ENCODE measurements at places on chromosomes 7 and 10.

- DNase-seq: no peak
Measured at GRCh38 chr10:14438057-14438456, 107.3 kb upstream of the FRMD4A start.

DNA sequence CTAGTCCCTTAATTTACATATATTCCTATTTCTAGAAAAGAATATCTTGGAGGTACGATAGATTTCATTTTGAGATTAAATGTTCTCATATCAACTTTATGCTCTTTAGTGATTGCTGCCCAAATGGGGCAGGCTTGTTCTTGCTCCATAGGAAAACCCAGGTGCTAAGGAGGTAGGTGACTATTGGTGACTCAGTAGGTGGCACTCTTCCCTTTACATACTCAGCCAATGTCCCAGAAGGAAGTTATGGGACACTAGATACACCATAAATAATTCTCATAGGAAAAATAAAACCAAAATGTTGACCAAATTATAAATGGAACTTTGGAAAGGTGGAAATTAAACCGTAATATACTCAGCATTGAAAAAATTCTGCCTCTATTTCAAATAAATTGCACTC lies 4.0 kb downstream of the SKAP2 start:
- DNase-seq: no peak

DNA sequence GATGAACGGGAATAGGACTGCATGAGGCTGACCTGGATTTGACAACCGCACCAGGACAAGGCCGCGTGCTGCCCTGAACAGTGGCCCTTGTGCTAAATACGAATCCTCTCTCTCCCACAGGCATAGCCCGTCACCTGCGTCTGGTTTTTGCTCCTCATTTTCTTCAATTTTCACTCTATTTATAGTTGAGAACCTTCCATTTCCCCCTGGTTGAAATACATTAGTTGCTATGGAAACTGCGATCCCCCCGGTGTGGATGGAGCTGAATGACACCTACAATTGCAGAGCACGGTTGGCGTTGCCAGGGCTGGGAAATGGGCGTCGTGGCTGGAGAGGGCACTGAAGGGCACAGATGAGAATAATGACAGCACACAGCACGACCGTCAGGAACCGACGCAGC lies 158.6 kb upstream of the PITRM1 start:
- no peak for DNase-seq

DNA sequence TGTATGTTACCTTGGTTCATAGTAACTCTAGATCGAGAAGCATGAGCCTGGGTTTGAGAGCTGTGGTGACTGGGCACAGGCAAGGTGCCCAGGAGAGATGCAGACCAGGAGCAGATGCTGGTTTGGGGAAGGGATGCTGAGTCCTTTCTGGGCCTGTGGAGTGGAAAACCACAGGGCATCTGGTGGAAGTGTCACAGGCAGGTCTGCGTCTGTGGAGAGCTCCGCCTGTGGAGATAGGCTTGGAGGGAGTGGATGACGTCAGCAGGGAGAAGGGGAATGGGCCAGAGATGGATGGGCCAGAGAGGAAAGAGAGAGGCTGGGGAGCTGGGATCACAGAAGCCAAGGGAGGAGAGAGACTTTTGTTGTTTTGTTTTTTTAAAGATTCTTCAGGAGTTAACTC lies 14.8 kb downstream of the CYP26A1 start:
- no peak for DNase-seq

DNA sequence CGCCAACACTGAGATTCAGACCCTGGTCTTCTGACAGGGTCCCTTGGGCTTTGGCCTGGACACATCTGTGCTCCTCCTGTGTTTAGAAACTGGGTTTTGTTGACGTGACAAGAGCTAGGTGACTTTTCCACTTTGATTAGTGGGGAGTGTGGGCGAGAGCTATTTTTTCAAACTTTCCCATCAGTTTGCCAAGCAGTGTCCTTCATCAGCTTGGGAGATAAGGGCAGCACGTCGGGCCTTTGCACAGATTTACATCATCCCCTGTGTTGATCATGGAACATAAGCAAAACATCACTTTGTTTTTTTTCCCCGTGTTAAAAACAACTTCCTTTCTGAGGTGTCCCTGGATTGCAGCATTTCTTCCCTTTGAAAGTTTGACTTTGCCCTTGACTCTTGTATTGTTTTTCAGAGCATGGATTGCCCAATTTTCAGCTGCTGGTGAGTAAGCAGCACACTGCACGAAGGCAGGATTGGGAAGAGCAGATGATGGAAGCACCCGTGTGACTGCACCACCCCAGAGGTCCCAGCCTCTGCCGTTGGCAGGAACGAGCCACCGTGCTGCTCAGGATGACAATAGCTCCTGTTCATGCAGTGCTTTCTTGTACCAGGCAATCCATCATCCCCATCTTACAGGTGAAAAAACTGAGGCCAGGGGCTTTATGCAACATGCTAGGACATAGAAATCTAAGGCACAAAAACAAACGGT lies 6.4 kb upstream of the IGFBP1 start:
- DNase-seq: peak; percentile 44

- no peak for DNase-seq
Measured at GRCh38 chr7:66409493-66409892, 204.4 kb downstream of the TPST1 start.

DNA sequence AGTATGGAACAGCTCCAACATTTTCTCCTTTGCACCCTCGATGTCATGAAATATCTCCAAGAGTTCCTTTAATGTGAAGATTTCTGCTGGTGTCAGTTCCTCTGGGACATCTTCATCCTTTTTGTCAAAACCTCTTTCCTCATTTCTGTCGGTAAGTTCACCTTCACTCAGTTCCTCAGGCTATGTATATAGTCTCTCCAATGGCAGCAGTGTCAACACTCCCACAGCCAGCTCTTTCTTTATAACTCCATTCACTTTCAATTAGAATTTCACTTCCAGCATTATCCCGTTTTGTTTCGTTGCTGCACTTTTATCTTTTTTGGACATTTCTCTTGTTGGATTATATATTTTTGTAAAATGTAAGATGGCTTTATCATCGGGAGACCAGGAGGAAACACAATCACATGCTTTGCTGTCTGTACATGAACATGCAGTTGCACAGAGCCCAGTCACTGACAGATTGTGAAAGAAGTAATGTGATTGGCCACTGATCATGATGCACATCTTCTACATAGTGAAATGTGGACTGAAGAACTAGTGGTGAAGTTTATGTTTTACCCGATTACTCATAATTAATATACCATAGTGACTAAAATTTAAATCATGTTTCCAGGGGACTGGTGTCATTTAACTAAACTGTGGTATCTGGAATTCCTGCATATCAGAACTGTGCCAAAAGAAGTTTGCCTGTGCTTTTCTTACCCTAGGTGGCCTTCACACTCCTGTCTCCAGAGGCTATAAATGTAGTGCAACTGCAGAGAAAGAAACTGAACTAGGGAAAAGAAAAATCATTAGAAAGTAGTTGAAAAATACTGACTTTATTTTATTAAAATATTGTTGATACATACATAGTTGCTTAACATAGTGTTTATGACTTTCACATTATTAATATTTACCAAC lies 289.6 kb downstream of the PPP1R3A start:
- DNase-seq: peak; percentile 11

DNA sequence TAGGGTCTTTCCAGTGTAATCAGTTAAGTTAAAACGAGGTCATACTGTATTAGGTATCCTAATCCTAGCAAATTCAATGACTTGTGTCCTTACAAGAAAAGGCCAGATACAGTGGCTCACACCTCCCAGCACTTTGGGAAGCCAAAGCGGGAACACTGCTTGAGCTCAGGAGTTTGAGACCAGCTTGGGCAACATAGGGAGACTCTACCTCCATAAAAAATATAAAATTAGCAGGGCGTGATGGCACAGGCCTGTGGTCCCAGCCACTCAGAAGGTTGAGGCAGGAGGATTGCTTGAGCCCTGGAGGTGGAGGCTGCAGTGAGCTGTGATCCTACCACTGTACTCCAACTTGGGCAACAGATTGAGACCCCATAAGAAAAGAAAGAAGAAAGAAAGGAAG lies 61.1 kb downstream of the CXCL12 start:
- no peak for DNase-seq

DNA sequence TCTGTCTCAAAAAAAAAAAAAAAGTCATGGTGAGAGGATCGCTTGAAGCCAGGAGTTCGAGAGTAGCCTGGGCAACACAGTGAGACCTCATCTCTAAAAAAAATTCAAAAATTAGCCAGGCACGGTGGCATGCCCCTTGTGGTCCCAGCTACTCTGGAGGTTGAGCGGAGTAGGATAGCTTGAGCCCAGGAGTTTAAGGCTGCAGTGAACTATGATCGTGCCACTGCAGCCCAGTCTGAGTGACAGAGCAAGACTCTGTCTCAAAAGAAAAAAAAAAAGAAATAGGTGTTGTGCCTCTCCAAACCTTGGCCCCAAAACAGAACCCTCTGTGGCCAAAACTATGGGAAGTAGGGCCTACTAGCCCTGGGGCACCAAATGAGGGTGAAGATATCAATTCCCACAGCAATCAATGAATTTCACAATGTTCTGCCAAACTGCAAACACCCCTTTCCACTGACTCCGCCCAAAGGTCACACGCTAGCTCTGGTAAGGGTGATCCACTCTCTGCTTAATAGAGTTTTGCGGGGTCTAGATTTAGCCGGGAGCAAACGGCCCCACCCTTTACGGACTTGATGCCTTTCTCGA lies 16.9 kb downstream of the SSC4D start:
- no peak for DNase-seq

DNA sequence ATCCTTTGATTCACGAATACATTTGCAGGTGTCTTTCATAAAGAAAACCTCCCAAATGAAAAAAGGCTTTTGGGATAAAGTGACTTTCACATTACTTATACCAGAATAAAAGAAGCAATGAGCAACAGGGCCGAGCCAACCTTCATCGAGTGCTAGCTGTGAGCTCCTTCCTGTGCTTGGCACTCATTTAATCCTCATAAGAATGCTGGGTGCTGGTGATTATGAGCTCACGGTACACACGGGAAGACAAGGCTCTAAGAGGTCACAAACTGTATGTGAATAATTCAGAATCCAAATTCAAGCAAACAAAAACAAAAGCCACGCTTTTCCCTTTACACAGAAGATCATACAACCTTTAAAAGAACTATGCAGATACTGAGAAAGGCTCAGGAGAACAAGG lies 156.2 kb downstream of the COBL start:
- no peak for DNase-seq

DNA sequence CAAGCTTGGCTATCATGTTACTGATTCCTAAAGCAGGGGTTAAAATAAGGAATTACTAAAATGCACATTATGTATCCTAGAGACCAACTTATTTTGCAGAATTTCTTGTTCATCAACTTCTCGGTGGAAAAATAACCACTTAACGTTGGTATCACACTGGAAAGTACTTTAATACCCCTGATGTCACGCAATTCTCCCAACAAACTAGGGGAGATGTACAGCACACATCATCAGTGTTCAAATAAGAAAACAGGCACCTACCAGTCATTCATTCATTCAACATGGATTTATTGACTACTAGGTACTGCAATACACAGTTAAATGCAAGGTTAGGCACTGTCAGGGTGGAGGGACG lies 648 bp downstream of the HUS1 start:
- no peak for DNase-seq

DNA sequence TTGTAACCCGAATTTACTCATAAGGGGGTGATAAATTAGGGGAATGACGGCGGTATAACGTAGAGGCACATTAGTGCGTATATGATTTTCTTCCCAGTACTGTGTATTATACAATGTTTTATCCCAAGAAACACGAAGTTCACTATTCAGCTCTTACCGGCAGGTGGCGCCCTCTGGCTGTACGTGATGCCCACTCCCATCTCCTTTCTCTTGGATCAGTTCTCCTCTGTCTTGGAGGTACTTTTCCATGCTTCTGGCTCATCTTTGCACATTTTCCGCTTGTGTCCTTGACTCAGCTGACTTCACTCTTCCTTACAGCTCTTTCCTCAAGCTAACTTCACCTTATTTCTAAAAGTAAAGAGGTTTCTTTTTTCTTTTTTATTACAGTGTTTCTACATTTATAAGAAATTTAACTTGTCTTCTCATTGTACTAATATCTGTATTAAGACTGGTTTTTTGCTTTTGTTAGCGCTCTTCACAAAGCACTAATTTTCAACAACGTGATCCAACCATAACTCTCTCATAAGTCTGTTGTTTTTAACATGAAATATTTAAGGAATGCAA lies 21.3 kb downstream of the TMEM176B start:
- peak; percentile 60 for DNase-seq

GRCh38 chr10:78255796-78256638 lies 222.4 kb downstream of the RPS24 start:
- peak; percentile 99 for DNase-seq

GRCh38 chr10:123140164-123140982 lies 4.6 kb downstream of the HMX3 start:
- no peak for DNase-seq

- no peak for DNase-seq
Measured at GRCh38 chr10:117933036-117933435, 113.7 kb downstream of the RAB11FIP2 start.

- peak; percentile 49 for DNase-seq
Measured at GRCh38 chr7:91653286-91653685, 227.2 kb downstream of the MTERF1 start.

DNA sequence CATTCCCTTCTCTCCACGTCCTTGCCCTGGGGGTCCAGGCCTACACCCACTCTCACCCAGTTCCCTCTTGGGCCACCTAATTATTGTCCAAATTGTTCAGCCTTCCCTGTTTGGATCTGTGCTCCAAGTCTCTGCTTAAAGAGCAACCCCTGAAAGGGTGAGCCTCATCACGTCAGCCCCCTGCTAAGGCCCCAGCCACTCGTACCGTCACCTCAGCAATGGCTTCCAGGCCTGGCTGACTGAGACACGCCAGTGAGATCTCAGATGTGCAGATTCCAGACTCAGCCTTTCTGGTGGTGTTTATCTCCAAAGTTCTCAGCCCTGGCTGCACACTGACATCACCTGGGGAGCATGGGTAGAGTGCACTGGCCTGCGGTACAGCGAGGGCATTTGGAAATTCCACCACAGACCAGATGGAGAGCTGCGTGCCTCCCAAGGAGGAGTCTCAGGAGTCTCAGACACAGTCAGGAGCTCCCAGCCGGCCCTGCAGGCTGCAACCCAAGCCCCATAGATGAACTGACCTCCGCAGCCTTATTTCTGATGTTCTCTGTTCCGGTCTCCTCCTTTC lies 87.5 kb downstream of the PRKAG2 start:
- DNase-seq: no peak

- no peak for DNase-seq
Measured at GRCh38 chr7:142131439-142132185, 20.1 kb downstream of the MGAM2 start.

- DNase-seq: no peak
Measured at GRCh38 chr7:129469930-129470329, 32.4 kb upstream of the SMKR1 start.

DNA sequence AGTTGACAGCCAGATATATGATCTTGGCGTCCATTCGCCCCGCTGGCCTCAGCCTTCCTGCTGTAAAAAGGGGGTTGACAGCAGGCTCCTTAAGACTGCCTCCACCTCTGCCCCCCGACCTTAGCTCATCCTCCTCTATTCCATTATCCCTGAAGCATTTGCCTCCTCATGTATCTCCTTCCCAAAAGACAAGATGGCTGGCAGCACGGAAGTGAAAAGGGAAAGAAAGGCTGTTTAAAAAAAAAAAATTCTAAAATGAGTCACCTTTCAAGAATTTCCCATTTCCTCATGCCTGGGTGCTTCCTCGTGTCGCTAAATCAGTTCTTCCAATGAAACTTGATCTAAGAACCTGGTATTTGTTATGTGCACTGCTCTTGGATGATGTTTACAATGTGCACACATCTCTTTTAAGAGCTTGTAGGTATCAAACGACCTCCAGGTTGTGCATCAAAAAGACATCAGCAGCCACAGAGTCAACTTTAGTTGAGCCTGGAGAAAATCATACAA lies 1.7 kb downstream of the SCRN1 start:
- DNase-seq: peak; percentile 91
